ENCODE measurements at places on chromosomes 3 and 15. TPM values are rescaled to one million over a fixed set of nuclear protein-coding genes. Genes with fewer than 3 reads are reported as not detected.

Gene SH2D7
- not detected for total RNA-seq

Gene TRNT1
- 34.0 TPM for total RNA-seq

Gene MYL3
- total RNA-seq, result 0.22 TPM

Gene EEF1AKMT4
- 12.7 TPM for total RNA-seq

Gene TMEM266
- total RNA-seq, result not detected

Gene FETUB
- total RNA-seq, result 0.26 TPM

Gene GRK7
- total RNA-seq, result not detected

Gene FBXL22
- total RNA-seq, result 0.19 TPM

Gene MAP2K1
- 105 TPM for total RNA-seq

Gene CLDN11
- total RNA-seq, result not detected

Gene OCA2
- total RNA-seq, result 0.18 TPM

Gene THSD4
- 21.4 TPM for total RNA-seq

Gene CFAP161
- total RNA-seq, result not detected

Gene C3orf85
- total RNA-seq, result not detected

Gene RAB6B
- 1.7 TPM for total RNA-seq

Gene AHSG
- not detected for total RNA-seq

Gene DHFR2
- 2.7 TPM for total RNA-seq

Gene BTLA
- not detected for total RNA-seq

Gene ZFAND6
- 108 TPM for total RNA-seq

Gene FBXO40
- not detected for total RNA-seq

Gene PLA2G4E
- total RNA-seq, result not detected

Gene ATP10A
- 8.2 TPM for total RNA-seq

Gene YEATS2
- total RNA-seq, result 12.7 TPM

Gene SPESP1
- not detected for total RNA-seq

Gene FAM107A
- not detected for total RNA-seq

Gene ACKR4
- total RNA-seq, result not detected

Gene SERINC4
- total RNA-seq, result 0.10 TPM

Gene FGD5
- total RNA-seq, result not detected

Gene HRH1
- total RNA-seq, result 10.2 TPM

Gene CPNE4
- total RNA-seq, result 4.3 TPM

Gene ACKR2
- not detected for total RNA-seq

Gene TMEM40
- 0.88 TPM for total RNA-seq

Gene LIPH
- 7.4 TPM for total RNA-seq

Gene LYSMD4
- 3.8 TPM for total RNA-seq

Gene ASB14
- total RNA-seq, result not detected

Gene PARP14
- 9.1 TPM for total RNA-seq

Gene CYP1A2
- not detected for total RNA-seq

Gene ASTE1
- 5.3 TPM for total RNA-seq

Gene IQCF5
- total RNA-seq, result not detected

Gene BUB1B
- total RNA-seq, result 25.2 TPM

Gene SPSB4
- 0.20 TPM for total RNA-seq

Gene GJD2
- not detected for total RNA-seq

Gene INSYN1
- 2.4 TPM for total RNA-seq

Gene GOLGA6A
- 0.08 TPM for total RNA-seq

Gene BMF
- 2.1 TPM for total RNA-seq

Gene CDCP1
- total RNA-seq, result 11.5 TPM

Gene CALML4
- total RNA-seq, result 9.5 TPM

Gene SPRED1
- 5.8 TPM for total RNA-seq

Gene ZDHHC23
- total RNA-seq, result 3.8 TPM

Gene TUSC7
- not detected for total RNA-seq

Gene SLC22A13
- total RNA-seq, result not detected

Gene RBPMS2
- 9.5 TPM for total RNA-seq

Gene MYEF2
- 17.5 TPM for total RNA-seq

Gene ZNF80
- not detected for total RNA-seq
